ENCODE measurements at places on chromosomes 5 and 9.
A peak's percentile ranks its signal among the peaks of the same experiment; 100 is the strongest.

- peak; percentile 94 for DNase-seq
These were observed 229.8 kb downstream of the DRD1 start for GRCh38 chr5:175214152-175214551.

DNA sequence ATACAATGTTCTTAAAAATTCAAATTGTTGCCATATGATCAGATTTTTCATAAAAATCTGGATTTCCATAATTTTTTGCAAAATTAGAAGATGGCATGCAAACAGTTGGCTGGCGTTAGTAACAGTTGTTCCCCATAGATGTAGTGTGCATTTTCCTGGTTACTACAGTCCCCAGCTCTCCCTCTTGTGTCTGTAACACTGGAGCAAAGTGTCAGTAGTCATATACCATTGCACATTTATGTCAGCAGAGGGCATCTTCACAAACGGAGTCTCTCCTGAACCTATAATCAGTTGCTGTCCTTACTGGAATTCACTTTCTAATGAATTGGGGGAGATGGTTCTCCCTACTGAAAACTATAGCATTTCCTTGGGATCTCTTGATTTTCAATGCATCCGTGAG is 44.7 kb upstream of the DMAC1 start:
- peak; percentile 24 for DNase-seq

- DNase-seq: peak; percentile 95
These were observed 714 bp upstream of the ZNF608 start for GRCh38 chr5:124746916-124747790.

DNA sequence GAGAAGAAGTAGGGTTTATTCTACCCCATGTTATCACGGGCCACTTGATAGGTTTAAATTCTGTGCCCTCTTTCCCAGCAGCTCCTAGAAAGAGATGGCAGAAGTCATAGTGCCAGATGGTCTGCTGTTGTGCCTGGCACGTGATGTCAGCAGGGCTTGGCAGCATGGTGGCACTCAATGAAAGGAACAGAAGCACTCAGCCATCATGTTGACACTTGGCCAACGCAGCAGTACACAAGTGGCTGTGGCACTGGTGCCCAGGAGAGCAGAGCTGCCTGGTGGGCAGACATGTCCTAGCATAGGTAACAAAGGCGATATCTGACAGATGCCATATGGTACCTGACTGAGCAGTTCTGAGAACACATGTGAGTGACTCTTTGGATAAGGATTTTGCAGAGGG is 796.4 kb upstream of the ACO1 start:
- no peak for DNase-seq

DNA sequence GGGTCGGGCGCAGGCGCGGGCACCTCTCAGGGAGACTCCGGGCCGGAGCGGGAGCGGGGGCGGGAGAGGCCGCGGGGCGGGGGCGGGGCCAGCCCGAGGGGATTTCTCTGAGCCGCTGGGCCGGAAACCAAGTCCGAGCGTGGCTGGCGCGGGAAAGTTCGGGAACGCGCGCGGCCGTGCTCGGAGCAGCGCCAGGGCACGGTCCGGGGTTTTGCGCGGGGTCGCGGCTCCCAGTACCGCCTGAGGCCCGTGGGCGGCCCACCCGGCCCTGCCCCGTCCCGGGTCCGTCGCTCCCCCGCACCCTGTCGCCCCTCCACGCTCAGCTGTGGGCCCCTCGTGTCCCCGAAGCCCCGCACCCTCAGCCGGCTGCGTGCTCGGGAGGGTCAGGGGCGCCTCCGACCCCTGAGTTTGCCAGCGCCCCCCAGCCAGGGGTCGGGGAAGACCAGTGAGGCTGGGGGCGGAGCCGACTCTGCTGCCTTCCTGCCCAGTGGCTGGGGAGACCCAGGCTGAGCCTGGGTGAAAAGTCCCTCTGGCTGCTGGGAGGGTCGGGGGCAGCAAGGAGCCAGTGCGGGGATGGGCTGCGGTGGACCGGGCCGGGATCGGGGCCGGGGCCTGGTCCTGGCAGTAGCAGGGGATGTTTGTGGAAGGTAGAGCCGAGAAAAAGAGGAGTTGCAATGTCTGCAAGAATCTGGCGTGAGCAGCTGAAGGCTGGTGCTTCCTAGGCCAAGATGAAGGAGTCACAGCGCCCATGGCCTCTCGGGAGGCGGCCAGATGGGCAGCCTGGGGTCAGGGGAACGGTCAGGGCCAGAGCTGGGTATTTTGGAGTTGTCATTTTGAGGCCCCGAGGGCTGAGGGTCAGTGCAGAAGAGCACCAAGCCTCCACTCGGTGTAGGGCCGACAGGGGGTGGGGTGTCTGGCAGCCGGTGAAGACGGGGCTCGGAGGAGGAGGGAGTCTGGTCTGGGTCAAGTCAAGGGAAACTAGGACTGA is 588 bp downstream of the TRAF2 start:
- peak; percentile 56 for DNase-seq

- peak; percentile 58 for DNase-seq
These were observed 464 bp downstream of the CEMIP2 start for GRCh38 chr9:71767776-71768321.

DNA sequence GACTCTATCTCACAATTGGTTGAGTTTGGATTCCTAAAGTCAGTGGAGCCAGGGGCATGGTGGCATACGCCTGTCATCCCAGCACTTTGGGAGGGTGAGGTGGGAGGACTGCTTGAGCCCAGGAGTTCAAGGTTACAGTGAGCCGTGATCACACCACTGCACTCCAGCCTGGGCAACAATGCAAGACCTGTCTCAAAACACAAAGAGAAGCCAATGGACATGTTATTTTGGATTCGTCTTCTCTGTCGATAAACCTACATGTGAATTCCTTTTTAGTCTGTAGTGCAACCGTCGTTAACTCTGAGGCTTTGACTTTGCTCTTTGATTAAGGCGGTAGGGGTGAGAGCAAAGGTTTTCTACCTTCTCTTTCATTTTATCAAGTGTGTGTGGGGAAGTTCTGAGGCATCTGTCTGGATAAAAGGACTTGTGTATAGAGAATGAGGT is 142.7 kb downstream of the KDM4C start:
- DNase-seq: no peak

- no peak for DNase-seq
These were observed 162.4 kb downstream of the ZDHHC21 start for GRCh38 chr9:14530841-14531240.

DNA sequence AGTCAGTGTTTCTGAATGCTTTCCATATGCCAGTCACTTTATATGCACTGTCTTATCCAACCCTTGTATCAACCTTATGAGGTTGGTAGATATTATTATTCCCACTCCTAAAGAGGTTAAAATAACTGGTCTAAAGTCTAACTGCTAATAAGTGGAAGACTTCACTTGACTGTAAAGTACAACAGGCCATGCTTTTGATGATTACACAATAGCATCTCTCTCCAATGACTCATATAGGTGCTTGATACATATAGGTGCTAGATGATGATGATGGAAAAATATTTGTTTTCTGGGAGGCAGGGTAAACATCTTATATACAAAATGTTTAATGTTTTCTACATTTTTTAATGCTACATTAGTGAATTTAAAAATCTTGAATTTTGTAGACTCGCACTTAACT is 75.9 kb upstream of the NR3C1 start:
- no peak for DNase-seq

- DNase-seq: no peak
These were observed 513.9 kb downstream of the ZNF608 start for GRCh38 chr5:124232515-124232914.

DNA sequence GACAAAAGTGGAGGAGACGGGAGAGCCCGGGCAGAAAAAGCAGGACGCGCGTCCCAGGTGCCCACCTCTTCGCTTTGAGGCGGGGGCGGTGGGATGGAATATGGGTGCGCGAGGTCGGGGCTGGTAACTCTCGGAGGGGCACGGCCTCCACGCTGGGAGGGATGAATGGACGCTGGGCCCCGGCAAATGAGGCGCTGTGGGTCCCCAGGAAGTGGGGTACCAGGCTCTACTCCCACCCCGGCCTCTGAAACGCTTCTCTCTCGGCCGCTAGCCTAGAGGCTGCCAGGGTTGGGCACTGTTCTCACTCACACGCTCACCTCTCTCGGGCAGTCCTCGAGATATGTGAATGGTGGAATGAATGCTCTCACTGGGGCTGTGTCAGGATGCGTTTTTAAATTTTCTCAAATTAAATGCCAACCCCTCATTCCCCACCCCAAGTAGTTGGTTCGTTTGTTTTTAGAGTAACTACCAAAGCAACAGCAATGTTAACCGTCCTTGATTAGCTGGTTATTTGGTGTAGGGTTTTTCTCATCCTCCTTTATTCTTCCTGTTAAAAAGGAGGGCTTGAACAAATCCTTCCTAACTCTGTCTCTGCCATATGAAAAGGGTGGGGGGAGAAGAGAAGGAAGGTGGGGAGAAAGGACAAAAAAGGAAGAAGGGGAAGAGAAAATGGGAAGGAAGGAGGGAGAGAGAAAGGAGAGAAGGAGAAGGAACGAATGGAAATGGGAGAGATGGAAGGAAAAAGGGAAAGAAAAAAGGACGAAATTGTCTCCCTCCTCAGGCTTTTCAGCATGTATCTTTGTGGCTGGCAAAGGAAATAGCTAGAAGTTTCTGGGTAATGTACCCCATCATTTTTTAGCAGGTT is 1.3 kb upstream of the EBF1 start:
- no peak for DNase-seq

DNA sequence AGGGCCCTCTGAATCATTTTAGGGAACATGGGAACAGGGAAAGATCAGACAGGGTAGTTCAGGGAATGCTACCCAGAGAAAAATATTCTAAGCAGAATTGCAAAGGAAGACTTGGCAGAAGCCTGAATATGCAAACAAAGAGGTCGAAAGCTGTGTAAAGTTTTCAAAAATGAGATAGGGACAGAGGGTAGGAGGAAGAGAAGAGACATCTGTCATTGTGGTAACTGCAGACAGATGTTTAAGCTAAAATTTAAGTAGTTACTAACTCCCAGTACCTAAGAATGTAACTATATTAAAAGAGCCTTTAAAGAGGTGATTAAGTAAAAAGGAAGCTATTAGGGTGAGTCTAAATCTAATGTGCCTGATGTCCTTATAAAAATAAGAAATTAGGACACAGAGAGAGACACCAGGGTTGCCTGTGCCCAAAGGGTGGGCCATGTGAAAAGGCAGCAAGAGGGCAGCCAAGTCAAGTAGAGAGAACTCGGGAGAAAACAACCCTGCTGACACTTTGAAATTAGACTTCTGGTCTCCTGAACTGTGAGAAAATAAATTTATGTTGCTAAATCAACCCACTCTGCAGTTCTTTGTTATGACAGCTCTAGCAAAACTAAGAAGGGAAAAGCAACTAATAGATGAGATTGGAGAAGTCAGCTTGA is 1647.4 kb upstream of the C9orf72 start:
- no peak for DNase-seq

GRCh38 chr5:35656721-35657120 is 39.1 kb downstream of the SPEF2 start:
- peak; percentile 17 for DNase-seq

DNA sequence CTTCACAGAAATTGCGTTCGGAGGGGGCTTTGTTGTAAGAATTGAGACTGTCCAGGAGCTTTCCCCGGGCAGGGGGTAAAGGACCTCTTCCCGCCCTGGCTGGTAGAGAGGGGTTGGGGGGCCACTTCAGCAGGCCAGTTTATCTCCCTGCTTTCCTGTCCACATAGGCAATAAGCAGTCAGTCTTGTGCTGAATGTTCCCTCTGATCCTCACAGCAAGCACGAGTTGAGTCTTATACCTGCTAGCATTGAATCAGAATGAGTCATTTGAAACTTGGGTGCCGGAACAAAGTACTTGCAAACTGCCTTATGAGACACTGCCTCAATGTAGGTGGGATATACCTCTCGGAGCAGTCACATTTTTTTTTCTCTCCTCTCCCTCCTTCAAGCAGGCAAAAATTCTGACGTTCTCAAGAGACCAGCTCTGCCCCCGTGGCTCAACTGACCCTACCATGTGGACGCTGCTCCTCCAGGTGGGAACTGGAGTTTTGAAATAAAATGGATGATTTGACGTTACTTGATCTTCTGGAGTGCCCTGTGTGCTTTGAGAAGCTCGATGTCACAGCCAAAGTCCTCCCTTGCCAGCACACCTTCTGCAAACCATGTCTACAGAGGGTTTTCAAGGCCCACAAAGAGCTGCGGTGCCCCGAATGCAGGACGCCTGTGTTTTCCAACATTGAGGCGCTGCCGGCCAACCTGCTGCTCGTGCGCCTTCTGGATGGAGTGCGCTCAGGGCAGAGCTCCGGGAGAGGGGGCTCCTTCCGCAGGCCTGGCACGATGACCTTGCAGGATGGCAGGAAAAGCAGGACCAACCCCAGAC is 1.3 kb downstream of the SH3RF2 start:
- DNase-seq: peak; percentile 76

GRCh38 chr5:64229163-64229774 is 63.6 kb downstream of the RNF180 start:
- peak; percentile 62 for DNase-seq

DNA sequence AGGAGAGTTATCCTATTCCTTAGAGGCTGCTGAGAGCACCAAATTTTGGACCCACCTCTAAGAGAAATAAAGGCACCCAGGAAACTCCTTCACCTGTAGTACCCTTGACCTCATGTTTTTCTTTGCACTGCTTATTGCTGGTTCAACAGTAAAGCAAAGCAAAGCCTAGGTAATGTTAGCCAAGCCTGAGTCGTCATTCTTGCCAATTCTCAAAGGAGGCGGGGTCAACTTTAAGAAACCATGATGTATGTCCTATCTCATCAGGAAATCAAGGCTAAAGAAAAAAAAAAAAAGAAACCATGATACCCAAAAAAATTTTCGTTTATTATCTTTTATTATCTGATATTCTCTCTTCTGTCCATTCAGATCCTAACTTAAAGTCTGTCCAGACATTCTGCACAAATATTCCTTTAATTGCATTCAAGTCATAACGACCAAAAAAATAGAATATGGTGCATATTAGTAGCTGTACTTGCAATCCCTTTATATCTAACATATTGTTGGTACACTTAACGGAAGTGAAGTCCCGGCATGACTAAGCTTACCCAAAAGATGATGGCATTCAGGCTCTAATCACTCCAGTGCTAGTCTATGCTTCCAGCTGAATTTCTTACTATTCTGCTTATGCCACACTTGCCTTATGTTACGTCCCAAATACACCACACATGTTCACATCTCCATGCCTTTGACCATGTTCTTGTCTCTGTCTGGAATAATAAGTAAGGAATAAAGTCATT is 1.8 kb downstream of the AUH start:
- DNase-seq: no peak

DNA sequence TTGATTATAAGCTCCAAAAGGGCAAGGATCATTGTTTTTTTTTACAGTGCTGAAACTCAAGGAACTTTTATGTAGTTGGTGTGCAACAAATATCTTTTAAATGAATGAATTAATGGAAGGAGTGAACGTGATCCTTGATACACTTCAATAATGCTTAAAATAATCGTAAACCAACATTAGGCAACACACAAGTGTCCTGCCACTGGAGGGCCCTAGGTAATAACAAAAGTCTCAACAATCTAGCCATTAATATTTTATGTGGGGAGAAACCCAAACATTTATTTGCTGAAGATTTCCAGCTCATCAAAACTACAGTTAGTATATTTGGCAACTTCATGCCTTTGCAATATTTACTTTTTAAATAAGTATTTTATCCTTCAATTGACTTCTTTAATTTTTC is 309.0 kb upstream of the FBXL7 start:
- DNase-seq: no peak

- no peak for DNase-seq
These were observed 860.8 kb downstream of the PTPRD start for GRCh38 chr9:9751996-9752395.

GRCh38 chr9:96217294-96217707 is 84.7 kb downstream of the HSD17B3 start:
- no peak for DNase-seq

Measured in astrocyte of the hippocampus (primary cell).